ENCODE measurements at places on chromosomes 6 and 20.

- DNase-seq: no peak
Observed at GRCh38 chr6:100751590-100751989, 129.5 kb downstream of the ASCC3 start.

DNA sequence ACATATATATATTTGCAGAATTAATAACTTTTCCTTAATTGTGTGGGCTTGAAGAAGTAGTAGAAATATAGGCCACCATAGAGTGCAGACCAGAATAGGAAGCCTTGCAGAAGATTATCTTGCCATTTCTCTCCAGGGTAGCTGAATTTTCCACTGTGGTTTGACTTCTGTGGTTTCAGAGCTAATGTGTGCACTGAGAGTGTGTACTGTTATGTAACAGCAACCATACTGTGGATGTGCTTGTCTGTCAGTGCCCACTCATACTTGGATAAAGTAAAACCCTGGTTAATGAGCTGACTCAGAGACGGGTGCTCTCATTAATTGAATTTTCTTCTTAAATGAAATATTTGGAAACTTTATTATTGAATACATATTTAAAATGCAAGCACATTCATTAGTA lies 57.2 kb downstream of the CEP43 start:
- DNase-seq: no peak

DNA sequence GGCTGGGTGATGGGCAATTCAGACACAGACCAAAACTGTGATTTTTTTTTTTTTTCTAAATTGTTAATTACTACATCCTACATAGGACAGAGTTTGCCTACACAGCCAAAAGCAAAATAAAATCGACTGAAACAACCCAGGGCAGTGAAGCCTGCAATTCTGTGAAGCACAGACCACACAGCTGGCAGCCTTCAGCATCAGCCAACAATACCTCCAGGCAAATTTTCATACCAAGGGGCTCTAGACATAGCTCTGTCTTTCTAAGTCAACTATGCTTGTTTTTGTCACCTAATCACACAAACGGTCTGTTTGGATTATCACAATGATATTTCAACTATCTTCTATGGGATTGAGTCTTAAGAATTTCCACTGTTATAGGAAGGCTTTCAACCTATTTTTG lies 17.6 kb downstream of the RMND1 start:
- no peak for DNase-seq

- DNase-seq: peak; percentile 60
Observed at GRCh38 chr20:56247954-56248782, at the start of gene MC3R. TSS of gene MC3R (plus strand) at chr20:56248732. CDS start at chr20:56248844, 112 bp downstream.

DNA sequence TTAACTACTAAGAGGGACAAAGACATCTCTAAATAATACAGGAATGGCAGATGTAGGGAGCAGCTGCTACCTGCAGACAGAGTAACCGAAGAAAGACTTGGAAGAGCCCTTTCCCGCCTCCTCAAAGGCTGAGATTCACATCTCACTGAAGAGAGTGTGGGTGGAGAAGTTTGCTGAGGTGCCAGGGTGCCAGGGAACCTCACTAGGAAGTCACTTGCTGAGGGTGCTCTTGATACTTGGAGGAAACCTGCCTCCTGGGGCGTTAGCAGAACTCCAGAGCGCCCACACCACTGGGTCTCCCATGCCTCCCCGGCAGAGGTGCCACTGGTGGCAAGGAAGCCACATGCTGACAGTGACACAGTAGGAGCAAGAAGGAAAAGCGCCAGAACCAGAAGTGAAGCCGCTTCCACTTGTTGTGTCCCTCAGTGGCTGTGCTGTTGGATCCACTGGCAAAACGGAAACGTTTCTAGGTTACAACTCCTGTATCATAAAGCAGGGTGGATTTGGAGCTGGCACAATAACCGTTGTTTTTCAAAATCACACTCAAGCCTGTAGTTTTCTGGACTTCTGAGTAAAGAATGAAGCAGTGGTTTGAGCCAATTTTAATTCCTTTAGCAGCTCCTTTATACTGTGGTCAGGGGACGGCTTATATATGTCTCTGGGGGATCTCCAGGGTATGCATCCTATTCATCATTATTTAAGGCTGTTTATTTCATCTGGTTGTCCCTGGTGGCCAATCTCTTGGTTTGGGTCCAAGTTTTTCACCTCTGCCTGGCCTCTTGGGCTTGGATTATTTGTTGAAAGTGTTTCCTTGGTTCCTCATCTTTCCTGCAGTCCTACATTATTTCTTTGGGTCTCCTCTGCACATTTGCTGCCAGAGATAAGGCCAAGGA lies 64.5 kb downstream of the CDC5L start:
- DNase-seq: no peak
